ENCODE measurements at places on chromosomes 5 and 9.

- no peak for DNase-seq
These were observed 105.2 kb upstream of the RAI14 start for GRCh38 chr5:34550964-34551363.

DNA sequence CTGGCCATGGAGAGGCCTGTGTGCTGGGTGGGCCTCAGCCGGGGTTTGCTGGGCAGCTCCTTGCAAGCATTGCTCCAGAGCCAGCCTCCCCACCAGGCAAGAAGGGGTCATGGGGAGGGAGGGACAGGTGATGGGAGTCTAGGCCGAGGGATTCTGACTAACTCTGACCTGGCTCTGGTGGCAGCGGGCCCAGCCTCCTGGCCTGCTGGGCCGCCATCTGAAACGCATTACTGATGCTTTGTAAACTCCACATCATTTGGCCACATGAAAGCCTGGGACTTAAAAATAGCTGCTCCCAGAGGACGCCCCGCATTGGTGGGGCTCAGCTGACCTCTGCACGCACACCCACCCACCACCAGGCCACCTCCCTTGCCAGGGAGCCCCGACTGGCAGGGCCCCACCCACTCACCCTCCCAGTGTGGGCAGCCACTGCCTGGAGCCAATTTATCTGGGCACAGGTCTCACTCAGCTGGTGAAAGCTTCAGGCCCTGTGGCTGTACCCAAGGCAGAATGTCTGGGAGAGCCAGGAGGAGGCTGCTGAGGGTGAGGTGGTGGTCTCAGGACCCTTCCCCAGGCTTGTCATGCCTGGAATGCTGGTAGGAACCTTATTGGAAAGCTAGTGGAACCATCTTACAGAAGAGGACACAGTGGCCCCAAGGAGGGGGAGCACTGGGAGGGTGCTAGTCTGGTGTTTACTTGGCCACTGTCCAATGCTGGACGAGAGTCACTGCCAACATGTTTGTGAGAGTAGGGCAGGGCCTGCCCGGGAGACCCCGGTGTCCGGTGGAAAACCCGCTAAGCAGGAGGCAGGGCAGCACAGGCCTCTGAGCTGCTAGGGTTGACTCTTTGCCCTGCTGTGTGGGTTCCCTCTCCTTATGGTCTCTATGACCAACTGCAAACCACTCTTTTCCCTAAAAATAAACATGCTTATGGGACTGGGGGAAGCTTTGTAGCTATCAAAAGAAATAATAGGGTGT is 10.8 kb downstream of the TCF7 start:
- DNase-seq = peak; percentile 91

GRCh38 chr5:92147798-92148197 is 764.7 kb upstream of the ARRDC3 start:
- DNase-seq = no peak

- DNase-seq = peak; percentile 86
These were observed 11.8 kb upstream of the LNPEP start for GRCh38 chr5:96924016-96924443.

DNA sequence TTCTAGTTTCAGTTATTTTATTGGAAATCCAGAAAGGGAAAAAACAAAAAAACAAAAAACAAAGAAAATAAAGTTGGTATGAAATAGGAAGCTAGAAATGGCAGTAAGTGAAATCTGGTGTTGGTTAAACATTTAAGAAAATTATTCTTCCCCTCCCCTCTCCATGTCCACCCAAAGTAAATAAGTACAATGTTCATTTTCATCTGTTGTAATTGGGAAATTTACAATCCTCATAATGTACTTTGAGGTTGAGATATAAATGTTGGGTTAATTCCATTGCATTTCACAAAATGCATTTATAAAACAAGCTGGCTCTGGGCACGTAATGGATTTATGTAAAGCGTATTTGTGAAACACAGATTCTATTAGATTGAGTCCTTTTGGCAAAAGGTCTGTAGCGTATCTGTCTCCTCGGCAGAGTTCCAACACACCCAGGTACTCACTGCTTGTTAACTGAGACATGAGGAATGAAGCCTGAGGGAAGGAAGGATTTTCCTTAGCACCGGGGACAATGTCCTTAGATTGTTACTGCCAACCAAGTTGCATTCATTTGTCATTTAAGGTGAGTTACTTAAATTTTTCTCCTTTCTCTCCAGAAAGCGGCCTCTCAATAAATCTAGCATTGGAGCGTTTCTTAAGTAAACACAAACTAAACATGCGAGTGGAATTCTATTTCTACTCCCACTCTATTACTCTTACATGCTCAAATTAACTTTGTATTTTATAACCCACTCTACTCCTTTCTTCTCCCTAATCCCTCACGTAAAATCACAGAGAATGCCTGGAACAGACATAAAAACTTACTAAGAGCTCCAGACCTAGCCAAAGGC is 912.3 kb upstream of the WWC1 start:
- DNase-seq = peak; percentile 53

GRCh38 chr9:137027369-137028262 is at the start of gene ABCA2:
Gene ABCA2 (minus strand): TSS chr9:137028237. CDS start chr9:137028140, 97 bp downstream.
- no peak for DNase-seq

- no peak for DNase-seq
These were observed 4.6 kb downstream of the ISL1 start for GRCh38 chr5:51387884-51388275.

- no peak for DNase-seq
These were observed 6.6 kb downstream of the RXRA start for GRCh38 chr9:134332841-134333233.

DNA sequence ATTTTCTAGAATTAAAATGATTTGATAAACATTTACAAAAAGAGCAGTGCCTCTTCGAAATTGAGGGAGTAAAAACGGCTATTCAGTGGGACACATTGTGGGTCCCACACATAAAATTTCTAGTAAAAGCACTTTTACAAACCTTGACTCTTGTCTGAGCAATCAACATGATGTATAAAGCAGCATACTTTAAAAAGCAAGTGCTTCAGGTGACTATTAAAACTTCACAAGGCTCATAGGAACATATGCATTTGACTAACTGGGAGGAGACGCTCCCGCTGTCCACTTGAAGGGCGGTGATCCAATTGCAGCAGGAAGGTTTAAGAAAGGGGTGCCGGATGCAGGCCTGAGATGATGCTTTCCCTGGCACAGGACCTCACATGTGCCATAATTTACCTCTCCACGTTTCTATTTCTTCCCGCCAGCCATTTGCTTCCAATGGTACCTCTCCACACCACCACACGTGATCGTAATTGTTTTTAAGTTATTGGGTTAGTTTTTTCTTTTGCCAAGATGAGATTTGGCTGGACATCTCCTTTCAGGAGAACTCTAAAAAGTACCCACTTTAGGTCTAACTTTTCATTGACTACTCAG is 1.8 kb downstream of the MCTP1 start:
- peak; percentile 72 for DNase-seq

DNA sequence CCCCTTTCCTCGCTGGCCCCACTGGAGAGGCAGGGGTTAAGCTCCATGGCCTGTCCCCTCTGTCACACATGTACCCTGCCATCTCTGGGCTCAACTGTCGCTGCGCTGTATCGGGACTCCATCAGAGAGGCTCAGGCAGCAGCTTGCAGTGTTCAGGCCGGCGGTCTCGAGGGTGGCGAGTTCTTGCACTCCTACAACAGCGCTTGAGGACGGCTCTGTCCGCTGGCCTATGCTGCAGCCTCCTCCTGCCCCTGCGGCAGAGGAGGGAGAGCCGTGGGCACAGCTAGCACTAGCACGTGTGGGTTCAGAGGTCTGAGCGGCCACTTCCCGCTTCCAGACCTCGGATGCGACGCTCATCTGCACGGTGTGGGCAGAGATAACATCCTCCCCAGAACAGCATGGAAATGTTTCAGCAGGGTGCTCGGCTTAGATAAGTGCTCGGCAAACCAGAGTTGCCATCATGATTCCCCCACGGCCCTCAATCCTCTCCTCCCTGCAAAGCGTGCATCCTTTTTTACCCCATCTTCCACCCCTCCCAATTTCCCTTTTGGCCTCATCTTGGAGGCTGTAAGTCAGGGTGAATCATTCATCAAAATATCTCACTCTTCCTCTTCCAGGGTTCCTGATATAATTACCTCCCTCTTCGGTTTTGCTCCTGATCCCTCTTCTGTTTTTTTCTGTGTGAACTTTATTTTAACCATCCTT is 41.9 kb upstream of the FUBP3 start:
- no peak for DNase-seq

- peak; percentile 72 for DNase-seq
These were observed 560 bp upstream of the NDUFS6 start for GRCh38 chr5:1800472-1801221.

GRCh38 chr5:41157272-41157894 is 55.9 kb downstream of the C6 start:
- no peak for DNase-seq

DNA sequence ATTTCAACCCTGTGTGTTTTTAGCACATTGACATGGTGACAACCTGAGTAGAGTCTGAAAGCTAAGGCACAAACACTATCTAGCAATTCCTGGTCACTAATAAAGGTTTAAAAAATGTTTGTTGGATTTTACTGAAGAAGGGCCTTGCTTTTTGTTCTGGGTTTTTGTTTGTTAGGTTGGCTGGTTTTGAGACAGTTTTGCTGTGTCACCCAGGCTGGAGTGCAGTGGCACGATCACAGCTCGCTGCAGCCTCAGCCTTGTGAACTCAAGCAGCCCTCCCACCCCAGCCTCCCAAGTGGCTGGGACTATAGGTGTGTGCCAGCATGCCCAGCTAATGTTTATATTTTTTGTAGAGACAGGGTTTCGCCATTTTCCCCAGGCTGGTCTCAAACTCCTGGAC is 39.0 kb downstream of the PRKACG start:
- DNase-seq = peak; percentile 5

DNA sequence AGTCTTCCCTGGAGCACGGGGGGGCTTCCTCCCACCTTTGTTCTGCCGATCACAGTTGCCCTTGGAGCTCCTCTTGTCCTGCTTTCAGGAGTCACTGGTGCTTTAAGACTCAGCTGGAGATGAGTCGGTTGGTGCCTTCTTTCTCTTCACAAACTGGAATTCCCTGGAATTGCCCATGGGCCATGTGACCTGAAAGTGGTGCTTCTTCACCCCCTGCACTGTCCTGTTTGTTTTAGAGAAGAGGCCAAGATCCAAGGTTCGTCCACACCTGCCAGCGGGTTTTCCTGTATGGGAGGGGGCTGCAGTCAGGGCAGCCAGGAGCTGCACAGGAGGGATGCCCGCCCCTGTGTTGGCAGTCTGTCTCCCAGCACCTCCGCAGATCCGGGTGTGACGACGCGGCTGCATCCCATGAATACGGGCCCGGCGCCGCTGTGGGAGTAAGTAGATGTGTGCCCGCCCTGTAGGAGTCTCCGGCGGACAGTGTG is 9.5 kb upstream of the MRPS2 start:
- DNase-seq = no peak

- DNase-seq = no peak
These were observed 6.6 kb downstream of the BARX1 start for GRCh38 chr9:93948441-93949072.

- DNase-seq = no peak
These were observed 170.8 kb upstream of the FBN2 start for GRCh38 chr5:128708841-128709240.
